Fibroblast of the aortic adventitia (primary cell): ENCODE measurements at places on chromosomes 4 and X. TPM values are rescaled to one million over a fixed set of nuclear protein-coding genes. Genes with fewer than 3 reads are reported as not detected.

Gene ENAM
- 0.18 TPM in 1 of 2 replicates, not detected in the other for total RNA-seq

Gene RADX
- 7.5 and 18.8 TPM in 2 replicates for total RNA-seq

Gene NALF2
- not detected in 2 replicates for total RNA-seq

Gene ADH7
- total RNA-seq, result 0.09 TPM in 1 of 2 replicates, not detected in the other

Gene AKAP17A
- 9.5 and 16.9 TPM in 2 replicates for total RNA-seq

Gene HTR2C
- not detected in 2 replicates for total RNA-seq

Gene PDCL2
- total RNA-seq, result not detected in 2 replicates

Gene MAMLD1
- total RNA-seq, result 0.49 and 1.9 TPM in 2 replicates

Gene FGFBP2
- not detected in 2 replicates for total RNA-seq

Gene MAGEA6
- total RNA-seq, result not detected in 2 replicates

Gene AKAP14
- total RNA-seq, result not detected in 2 replicates

Gene CT83
- total RNA-seq, result not detected in 2 replicates

Gene ZFP92
- 0.08 TPM in 1 of 2 replicates, not detected in the other for total RNA-seq

Gene KIF4A
- total RNA-seq, result 2.7 and 14.5 TPM in 2 replicates

Gene BTK
- not detected in 2 replicates for total RNA-seq

Gene TMEM165
- total RNA-seq, result 112 and 131 TPM in 2 replicates

Gene MAB21L2
- total RNA-seq, result 0.63 TPM in 1 of 2 replicates, not detected in the other

Gene RASL11B
- total RNA-seq, result 0.63 TPM in 1 of 2 replicates, not detected in the other

Gene PCDH10
- total RNA-seq, result 6.8 and 16.9 TPM in 2 replicates

Gene IL13RA2
- total RNA-seq, result 21.8 and 213 TPM in 2 replicates

Gene ADAM29
- not detected in 2 replicates for total RNA-seq

Gene GAGE12G
- not detected in 2 replicates for total RNA-seq

Gene DDIT4L
- 10.8 and 17.7 TPM in 2 replicates for total RNA-seq

Gene PPEF2
- not detected in 2 replicates for total RNA-seq

Gene TMEM255A
- total RNA-seq, result not detected in 2 replicates

Gene ADH6
- total RNA-seq, result 0.36 TPM in 1 of 2 replicates, not detected in the other

Gene DCLK2
- 4.5 and 7.1 TPM in 2 replicates for total RNA-seq

Gene SPANXB1
- not detected in 2 replicates for total RNA-seq

Gene P2RY8
- total RNA-seq, result not detected in 2 replicates

Gene PLS3
- 309 and 659 TPM in 2 replicates for total RNA-seq

Gene AIFM1
- 18.1 and 20.9 TPM in 2 replicates for total RNA-seq

Gene AGTR2
- not detected in 2 replicates for total RNA-seq

Gene ARHGAP36
- not detected in 2 replicates for total RNA-seq

Gene TRPC5OS
- not detected in 2 replicates for total RNA-seq

Gene ELMOD2
- 38.3 and 125 TPM in 2 replicates for total RNA-seq

Gene TMEM144
- total RNA-seq, result 5.6 and 8.3 TPM in 2 replicates

Gene ESX1
- total RNA-seq, result not detected in 2 replicates

Gene SRPK3
- total RNA-seq, result 0.54 TPM in 1 of 2 replicates, not detected in the other

Gene USP51
- 2.2 and 3.8 TPM in 2 replicates for total RNA-seq

Gene COL25A1
- 0.27 and 1.7 TPM in 2 replicates for total RNA-seq

Gene VCX3B
- total RNA-seq, result not detected in 2 replicates

Gene REST
- 42.1 and 50.6 TPM in 2 replicates for total RNA-seq

Gene GPR50
- total RNA-seq, result not detected in 2 replicates

Gene SMARCA1
- 62.5 and 110 TPM in 2 replicates for total RNA-seq

Gene ATP1B4
- not detected in 2 replicates for total RNA-seq

Gene IRF2
- total RNA-seq, result 16.8 and 35.2 TPM in 2 replicates

Gene F9
- not detected in 2 replicates for total RNA-seq

Gene VCX3A
- not detected in 2 replicates for total RNA-seq

Gene KLHL2
- 14.8 and 43.6 TPM in 2 replicates for total RNA-seq

Gene IL3RA
- total RNA-seq, result 0.09 TPM in 1 of 2 replicates, not detected in the other
